CD4-positive, alpha-beta T cell treated with Interleukin-6 for 4 hours (primary cell): ENCODE measurements at places on chromosomes 6 and 20.
A peak's percentile ranks its signal among the peaks of the same experiment; 100 is the strongest.

DNA sequence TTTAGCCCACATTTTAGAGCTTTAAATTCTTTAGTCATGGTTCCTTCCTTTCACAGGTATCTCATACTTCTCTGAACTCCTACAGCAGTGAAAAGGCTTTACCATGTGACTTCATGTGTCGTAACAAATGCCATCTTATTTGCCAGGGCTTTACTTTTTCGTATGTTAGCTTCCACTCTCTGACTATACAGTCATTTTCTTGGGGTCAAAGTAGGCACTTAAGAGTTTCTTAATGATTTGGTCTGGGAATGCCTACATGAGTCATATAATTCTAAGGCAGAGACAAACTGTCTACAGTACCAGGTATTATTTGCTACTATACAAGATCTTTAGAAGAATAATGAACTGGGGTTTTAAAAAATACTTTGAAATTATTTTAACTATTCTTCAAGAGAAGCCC, 15.0 kb downstream of the RAB23 start:
- DNase-seq, result no peak

DNA sequence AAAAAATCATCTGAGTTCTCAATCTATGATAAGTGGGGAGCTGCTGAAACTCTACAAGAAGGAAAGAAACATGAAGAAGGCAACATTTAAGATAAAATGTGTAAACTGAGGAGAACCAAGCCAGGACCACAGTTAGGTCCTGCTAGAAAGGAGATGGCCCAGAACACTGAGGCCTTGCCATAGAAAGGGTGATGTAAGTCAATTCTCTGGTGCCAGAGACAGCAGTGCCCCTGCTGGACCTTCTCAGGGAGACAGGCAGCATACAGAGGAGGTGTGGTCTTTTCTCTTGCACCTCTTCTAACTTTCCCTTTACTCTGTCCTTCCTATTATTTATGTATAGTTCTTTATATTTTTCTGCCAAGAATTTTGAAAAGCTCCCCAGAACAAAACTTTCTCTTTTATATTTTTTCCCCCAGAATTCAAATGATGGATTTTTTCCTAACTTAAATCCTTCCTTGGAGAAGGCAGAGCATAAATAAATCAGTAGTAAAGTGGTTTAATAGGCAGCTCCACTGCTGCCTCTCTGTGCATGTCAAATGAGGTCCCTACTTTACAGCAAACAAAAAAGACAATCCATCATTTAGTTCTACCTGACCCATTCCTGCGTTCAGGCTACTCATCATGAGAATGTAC, 9.0 kb downstream of the UQCC2 start:
- DNase-seq, result peak; percentile 23

DNA sequence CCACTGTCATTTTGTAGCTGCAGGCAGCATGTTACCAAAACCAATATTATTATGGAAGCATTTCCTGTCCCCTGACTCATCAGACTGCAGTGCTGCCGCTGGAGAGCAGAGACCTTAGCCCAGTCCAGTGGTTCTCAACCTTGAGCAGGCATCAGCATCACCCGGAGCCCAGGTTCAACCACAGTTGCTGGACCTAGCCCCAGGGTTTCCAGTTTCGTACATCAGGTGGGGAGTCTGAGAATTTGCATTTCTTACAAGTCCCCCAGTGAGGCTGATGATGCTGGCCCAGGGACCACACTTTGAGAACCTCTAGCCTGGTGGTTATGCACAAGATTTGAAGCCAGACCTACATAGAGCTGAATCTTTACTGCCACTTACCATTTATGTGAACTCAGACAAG, 47.3 kb downstream of the LY86 start:
- DNase-seq, result no peak

DNA sequence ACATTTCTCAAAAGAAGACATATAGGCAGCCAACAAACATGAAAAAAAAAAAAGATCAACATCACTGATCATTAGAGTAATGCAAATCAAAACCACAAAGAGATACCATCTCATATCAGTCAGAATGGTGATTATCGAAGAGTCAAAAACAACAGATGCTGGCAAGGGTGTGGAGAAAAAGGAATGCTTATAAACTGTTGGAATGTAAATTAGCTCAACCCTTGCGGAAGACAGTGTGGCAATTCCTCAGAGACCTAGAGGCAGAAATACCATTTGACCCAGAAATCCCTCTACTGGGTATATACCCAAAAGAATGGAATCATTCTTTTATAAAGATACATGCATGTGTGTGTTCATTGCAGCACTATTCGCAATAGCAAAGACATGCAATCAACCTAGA, 303.8 kb upstream of the THEMIS start:
- no peak for DNase-seq

GRCh38 chr20:53750827-53751619, 157.4 kb upstream of the ZNF217 start:
- peak; percentile 53 for DNase-seq

GRCh38 chr6:5294392-5295211, 33.3 kb downstream of the FARS2 start:
- DNase-seq, result no peak

DNA sequence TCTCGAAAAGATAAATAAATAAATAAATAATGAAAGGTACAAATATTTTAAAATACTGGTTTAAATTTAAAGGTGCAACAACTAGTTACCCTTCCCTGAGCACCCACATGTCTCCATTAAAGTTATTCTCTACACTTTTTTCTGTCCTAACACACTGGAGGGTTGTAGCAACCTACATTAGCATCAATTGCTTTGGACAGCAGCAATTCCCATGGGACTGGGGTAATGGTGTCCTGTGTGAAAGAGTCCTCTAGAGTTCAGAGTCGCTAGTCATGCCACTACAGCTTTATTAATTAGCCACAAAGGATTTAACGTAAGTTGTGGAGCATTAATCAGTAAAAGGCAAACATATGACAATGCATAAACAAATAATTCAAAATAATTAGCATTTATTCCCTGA, 14.1 kb upstream of the CD24 start:
- DNase-seq, result no peak

DNA sequence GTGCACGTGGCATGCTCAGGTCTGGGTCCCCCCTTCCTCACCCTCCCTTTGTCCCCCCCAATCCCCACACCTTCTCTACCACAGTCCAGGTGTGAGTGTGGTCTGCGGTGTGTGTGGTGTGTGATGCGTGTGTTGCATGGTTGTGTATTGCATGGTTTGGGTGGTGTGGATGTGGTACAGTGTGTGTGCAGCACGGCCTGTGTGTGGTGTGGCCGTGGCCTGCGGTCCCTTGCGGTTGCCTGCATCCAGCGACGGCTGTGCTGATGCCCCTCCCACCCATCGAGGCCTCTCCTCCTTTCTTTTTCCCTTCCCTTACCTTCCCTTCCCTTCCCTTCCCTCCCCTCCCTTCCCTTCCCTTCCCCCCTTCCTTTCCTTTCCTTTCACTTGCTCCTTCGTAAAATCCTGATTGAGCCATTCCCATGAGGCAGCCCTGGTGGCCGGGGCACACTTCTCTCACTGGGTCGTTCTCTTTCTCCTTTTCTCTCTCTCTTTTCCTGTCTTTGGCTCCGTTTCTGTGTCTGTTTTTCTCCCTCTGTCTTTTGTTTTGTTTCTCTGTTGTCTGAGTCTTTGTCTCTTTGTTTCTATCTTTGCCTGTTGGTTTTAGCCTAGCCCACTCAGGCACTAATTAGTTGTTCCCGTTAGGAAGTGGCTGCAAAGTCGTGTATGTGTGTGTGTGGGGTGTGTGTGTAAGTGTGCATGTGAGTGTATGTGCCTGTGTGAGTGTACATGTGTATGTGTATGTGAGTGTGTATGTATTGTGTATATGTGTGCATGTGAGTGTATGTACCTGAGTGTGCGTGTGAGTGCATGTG, 65.7 kb downstream of the SRC start:
- peak; percentile 15 for DNase-seq

- no peak for DNase-seq
Observed at GRCh38 chr20:199996-200395, 10.5 kb upstream of the DEFB128 start.

DNA sequence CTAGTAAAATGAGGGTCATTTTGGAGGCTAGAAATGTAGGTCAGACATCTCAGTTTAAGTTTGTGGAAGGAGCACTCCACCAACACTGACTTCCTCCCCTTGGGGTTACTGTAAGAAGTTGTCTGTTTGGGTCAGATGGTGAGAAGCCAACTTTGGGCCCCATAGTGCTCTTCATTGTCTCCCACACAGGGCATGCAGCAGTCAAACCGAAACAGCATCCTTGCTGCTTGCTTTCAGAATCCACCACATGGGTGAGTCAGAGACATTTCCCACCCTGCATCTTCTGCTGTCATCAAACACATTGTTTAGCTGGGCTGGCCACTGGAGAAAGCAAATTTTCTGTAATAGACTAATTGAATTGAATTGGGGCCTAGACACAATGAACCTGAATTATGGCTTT, 16.8 kb downstream of the IL17F start:
- peak; percentile 9 for DNase-seq

- DNase-seq, result no peak
Observed at GRCh38 chr6:138498629-138499302, 528 bp downstream of the NHSL1 start.

DNA sequence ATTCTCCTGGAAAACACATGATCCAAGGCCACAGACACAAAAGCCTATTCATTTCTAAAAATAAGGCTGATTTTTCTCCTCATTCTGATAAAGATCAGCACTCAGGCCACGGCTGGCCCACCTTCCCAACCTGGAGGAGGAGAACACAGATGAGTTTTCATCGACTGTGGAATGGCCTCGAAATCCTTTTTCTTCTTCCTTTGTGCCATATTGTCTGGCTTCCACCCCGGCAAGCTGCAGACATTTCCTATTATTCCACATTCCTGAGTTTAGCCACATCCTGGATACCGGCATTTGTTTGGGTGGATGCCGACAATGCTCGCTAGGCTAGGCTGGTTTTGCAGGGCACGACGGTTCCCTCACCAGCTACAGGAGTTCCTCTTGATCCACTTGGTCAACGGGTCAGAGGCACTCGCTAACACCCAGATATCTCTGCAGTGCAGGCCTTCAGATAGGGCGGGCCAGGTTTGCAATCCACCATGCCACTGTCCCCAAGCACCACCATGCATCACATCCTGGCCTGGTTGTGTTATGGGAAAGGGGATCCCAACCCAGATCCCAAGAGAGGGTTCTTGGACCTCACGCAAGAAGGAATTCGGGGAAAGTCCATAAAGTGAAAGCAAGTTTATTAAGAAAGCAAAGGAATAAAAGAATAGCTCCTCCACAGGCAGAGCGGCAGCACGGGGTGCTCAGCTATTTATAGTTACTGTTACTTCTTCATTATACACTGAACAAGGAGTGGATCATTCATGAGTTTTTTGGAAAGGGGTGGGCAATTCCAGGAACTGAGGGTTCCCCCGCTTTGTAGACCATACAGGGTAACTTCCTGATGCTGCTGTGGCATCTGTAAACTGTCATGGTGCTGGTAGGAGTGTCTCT, 4.2 kb upstream of the CTSZ start:
- no peak for DNase-seq

GRCh38 chr6:45712076-45712475, 303.6 kb downstream of the CLIC5 start:
- DNase-seq, result no peak

DNA sequence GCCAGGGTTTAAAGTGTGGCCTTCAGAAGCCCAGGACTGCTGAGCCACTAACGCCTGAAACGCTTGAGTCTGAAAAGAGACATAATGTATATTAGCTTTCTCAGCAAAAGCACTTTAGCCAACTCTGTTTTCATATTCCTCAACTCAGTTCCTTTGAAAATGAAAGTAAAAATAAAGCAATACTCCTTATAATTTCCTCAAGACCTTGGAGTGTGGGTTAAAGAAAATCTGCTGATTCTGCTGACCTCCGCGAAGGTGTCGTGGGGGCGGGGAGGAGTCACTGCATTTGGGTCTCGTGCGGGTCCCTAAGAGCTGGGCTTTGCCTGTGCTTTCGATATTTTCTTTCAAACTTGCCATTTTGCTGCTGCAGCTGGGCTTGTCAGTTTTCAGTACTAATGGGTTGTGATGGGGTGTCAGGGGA, 142.2 kb upstream of the ARID1B start:
- no peak for DNase-seq
